Type B pancreatic cell (in vitro differentiated cells): ENCODE measurements at places on chromosomes 4 and X. TPM values are rescaled to one million over a fixed set of nuclear protein-coding genes. Genes with fewer than 3 reads are reported as not detected.

The CT45A2 gene
- total RNA-seq: not detected in 2 replicates

The IQSEC2 gene
- total RNA-seq: 8.2 and 10.9 TPM in 2 replicates

The GAGE12E gene
- total RNA-seq: not detected in 2 replicates

The SPARCL1 gene
- 0.38 and 11.2 TPM in 2 replicates for total RNA-seq

The LIMCH1 gene
- total RNA-seq: 35.7 and 67.9 TPM in 2 replicates

The BTK gene
- 0.34 and 0.38 TPM in 2 replicates for total RNA-seq

The MAGEE2 gene
- total RNA-seq: not detected in 2 replicates

The COX7B gene
- total RNA-seq: 245 and 387 TPM in 2 replicates
